NT2/D1 (cell line): ENCODE measurements at places on chromosomes 16 and 17.

DNA sequence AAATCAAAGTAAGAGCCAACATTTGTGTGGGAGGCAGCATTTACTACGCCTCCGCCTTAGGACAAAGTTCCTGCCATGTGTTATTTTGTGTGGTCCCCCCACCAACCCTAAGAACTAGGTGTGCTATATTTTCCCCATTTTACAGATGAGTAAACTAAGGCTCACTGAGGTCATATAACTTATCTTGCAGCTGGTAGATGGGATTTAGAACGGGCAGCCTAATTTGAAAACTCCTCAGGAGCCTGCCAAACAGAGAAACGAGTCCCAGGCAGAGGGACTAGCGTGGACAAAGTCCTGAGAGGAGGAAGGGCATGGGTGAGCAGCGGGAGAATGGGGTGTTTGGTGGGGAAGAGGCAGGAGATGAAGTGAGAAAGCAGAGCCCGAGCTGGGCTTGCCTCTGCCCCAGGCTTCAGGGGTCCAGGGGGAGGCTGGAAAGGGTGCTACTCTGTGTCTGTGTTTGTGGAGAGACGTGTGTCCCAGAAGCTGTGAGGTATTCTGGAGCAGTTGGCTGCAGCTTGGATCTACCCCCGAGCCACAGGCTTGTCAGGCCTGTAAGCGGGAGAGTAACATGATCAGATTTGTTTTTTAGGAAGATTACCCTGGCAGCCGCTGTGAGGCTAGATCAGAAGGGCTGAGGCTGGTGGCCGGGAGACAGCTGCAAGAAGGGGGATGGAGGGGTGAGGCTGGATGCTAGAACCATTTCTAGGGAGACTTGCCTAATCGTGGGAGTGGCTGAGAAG is 5.0 kb downstream of the MLLT6 start:
- no peak for DNase-seq

DNA sequence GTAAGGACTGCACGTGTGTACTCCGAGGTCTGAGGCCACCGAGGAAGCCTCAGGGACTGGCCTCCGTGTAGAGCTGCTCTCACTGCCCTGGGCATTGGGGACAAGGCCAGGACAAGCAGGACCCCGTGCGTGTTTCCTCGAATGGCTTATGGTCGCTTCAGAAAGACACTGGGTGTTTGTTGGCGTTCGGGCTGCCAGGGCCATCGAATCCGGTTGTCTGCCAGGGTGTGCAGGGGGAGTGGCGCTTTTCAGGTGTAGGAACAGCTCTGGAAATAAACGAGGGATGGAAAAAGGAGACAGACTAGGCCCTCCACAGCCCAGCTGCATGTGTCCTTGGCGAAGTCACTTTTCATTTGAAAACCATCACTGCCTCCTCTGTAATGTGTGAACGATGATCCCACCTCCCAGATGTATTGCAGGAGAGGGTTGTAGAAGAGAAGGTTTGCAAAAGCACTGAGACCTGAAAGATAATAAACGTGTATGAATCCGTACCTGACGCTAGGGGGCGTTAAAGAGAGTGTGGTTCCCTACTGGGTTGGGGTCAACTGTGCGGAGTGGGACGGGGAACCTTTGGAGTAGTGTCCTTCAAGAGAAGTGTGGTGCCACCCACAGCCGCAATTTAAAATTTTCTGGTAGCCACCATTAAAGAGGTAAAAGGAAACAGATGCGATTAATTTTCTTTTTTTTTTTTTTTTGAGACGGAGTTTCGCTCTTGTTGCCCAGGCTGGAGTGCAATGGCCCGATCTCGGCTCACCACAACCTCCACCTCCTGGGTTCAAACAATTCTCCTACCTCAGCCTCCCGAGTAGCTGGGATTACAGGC is 2.1 kb upstream of the ZSCAN10 start:
- DNase-seq = no peak

GRCh38 chr16:75983741-75984381 is 257.6 kb upstream of the CPHXL start:
- no peak for DNase-seq

DNA sequence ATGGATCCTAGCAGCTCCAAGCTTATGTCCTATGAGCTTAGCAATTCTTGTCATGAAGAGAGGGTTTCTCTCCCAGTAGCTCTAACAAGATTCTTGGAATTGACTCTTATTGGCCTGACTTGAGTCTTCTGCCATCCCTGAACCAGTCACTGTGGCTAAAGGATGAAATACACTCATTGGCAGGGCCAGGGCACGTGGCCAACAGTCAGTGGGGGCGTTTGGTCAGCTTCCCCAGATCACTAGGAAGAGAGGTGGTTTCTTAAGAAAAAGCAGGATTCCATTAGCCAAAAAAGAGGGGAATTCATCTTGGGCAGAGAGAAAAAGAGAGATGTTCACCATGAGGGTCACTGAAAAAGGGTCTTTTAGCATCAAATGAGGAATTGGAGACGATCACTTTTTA is 363.2 kb downstream of the SNX29 start:
- no peak for DNase-seq

DNA sequence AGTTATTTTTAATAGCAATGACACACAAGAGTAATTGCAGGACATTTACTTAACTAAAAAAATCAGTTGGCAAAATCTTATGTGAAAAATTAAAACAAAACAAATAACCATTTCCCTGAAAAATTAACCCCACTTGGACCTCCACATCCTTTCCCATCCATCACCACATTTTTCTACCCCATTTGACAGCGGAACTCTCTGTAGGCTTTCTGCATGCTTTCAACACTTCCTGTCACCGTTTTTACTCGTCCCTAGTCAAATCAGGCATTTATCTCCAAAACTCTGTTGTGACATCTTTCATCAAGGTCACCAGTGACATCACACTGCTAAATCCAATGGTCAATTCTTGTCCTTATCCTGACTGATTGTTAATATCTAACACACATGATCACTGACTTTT is 27.5 kb downstream of the KCNJ16 start:
- no peak for DNase-seq

GRCh38 chr17:16106161-16106891 is 106.7 kb downstream of the TTC19 start:
- no peak for DNase-seq

GRCh38 chr17:57442401-57442823 is 186.1 kb downstream of the MSI2 start:
- DNase-seq = no peak

GRCh38 chr17:3761036-3761917 is 37.6 kb downstream of the HASPIN start:
- DNase-seq = no peak

- no peak for DNase-seq
Measured at GRCh38 chr17:32626379-32626791, 139.6 kb downstream of the CDK5R1 start.

- no peak for DNase-seq
Measured at GRCh38 chr17:82021107-82021899, 1.4 kb downstream of the CENPX start.

DNA sequence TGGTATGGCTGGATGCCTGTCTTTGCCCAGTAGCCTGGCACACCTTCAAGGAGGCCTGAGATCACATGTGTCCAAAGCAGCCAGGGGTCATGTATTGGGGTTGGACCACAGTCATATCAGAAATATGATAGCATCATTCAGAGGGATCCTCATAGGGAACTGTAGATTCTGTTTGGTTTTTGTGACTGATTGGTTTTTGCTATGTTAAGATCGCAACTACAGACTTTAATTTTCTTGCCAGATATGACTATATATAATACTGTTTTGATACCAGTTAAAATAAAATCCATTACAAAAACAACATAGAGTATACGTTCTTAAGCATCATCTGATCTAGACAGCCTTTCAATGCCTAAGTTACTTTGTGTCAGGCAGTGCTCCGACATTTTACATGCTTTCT is 11.8 kb upstream of the SMPD3 start:
- no peak for DNase-seq

- DNase-seq = no peak
Measured at GRCh38 chr17:4477255-4477791, 21.4 kb upstream of the SPNS2 start.

DNA sequence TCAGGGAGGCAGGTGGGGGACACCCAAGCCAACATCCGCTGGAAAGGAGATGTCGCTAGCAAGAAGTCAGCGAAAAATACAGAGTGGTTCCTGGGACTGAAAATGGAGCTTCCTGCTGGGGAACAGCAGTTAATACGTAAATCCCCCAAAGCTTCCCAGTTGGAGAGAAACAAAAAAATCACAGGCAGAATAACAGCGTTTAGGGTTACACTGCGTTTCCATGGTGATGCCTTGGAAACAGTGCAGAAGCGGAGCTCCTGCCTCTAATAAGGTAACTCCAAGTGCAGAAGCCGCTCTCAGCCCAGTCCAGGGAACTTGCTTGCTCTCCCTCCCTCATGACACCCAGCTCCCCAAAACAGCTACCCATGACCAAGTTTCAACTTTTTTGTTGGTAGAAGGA is 73.4 kb downstream of the PLD6 start:
- DNase-seq = no peak

- DNase-seq = no peak
Measured at GRCh38 chr16:84421081-84421937, 53.0 kb downstream of the ATP2C2 start.

- no peak for DNase-seq
Measured at GRCh38 chr16:23104032-23104955, 45.0 kb downstream of the USP31 start.

- DNase-seq = no peak
Measured at GRCh38 chr16:71711789-71712188, 12.7 kb downstream of the PHLPP2 start.

- no peak for DNase-seq
Measured at GRCh38 chr17:21146362-21147015, 19.7 kb downstream of the DHRS7B start.

DNA sequence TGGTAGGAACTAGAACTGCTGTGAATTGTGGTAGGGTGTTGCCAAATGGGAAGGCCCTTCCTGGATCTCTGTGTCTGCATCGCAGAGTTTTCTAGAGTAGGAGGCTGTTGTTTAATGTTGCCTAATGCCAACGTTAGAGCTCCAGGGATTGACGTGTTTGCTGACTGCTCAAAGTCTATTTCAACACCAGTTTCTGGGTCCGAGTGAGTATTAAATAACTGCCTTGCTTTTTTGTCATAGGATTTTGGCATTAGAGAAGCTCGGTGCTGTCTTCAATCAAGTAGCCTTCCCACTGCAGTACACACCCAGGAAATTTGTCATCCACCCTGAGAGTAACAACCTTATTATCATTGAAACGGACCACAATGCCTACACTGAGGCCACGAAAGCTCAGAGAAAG is 40.0 kb downstream of the SF3B3 start:
- no peak for DNase-seq

GRCh38 chr16:87327798-87328495 is 10.8 kb upstream of the C16orf95 start:
- DNase-seq = no peak

- DNase-seq = no peak
Measured at GRCh38 chr17:79648181-79648831, 37.5 kb upstream of the RBFOX3 start.

GRCh38 chr17:46772475-46773220 is 45.8 kb downstream of the WNT3 start:
- peak; percentile 72 for DNase-seq

GRCh38 chr16:28104404-28104803 is 40.9 kb upstream of the GSG1L start:
- no peak for DNase-seq

GRCh38 chr17:30905742-30906100 is 317 bp downstream of the TEFM start:
- DNase-seq = no peak

GRCh38 chr17:36768394-36768793 is 167.0 kb downstream of the MRM1 start:
- no peak for DNase-seq

GRCh38 chr17:40219594-40220338 is 662 bp downstream of the WIPF2 start:
- no peak for DNase-seq

- DNase-seq = no peak
Measured at GRCh38 chr17:79118924-79119323, 44.3 kb downstream of the ENGASE start.

DNA sequence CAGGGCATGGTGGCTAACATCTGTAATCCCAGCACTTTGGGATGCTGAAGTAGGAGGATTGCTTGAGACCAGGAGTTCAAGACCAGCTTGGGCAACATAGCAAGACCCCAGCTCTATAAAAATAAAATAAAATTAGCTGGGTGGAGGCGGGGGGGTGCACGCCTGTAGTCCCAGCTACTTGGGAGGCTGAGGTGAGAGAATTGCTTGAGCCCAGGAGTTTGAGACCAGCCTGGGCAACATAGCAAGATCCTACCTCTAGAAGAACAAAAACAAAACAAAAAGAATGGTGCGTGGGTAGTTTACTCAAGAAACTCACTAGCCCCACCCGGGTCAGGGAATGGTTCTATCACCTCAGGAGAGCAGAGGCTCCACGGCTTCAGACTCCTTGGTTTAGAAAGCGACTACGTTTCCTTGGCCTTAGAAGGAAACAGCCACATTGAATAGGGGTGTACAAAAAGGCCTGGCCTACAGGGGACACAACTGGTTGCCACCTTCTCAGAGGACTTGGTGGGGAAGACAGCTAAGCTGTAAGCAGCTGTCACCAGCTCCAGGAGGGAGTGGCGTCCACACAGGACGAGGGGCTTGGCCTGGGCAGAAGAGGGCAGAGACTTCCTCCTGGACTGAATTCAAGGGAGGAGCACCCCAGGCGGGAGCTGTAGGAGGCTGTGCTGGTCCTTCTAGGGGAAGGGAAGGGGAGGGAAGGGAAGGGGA is 716 bp downstream of the TK1 start:
- DNase-seq = no peak

- DNase-seq = no peak
Measured at GRCh38 chr16:24729951-24730815, 732 bp downstream of the TNRC6A start.

- DNase-seq = no peak
Measured at GRCh38 chr17:57455063-57455914, 199.0 kb downstream of the MSI2 start.

GRCh38 chr16:19179546-19180490 is 11.8 kb downstream of the SYT17 start:
- DNase-seq = peak; percentile 48

DNA sequence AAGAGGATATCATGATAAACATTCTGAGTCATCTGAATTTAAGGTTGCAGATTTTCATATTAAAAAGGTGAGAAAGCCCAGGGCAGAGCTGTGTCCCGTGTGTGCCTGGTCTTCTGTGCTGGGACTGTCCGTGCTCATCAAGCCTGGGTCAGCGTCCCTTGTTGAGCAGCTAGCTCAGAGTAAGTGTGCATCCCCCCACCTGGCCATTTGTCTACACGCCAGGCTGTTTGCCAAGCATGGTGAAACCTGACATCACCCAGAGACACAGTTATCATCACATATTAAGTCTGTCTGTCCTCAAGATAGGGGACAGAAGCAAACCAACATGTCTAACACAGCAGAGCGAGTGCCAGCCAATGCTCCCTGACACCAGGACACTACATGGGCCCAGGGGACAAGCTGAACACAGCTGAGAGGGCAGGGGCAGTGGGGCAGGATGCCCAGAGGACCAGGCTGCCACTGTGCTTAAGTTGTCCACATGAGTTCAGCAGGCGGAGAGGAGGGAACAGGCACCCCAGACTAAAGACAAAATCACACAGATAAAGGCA is 57.9 kb upstream of the CNEP1R1 start:
- DNase-seq = no peak

DNA sequence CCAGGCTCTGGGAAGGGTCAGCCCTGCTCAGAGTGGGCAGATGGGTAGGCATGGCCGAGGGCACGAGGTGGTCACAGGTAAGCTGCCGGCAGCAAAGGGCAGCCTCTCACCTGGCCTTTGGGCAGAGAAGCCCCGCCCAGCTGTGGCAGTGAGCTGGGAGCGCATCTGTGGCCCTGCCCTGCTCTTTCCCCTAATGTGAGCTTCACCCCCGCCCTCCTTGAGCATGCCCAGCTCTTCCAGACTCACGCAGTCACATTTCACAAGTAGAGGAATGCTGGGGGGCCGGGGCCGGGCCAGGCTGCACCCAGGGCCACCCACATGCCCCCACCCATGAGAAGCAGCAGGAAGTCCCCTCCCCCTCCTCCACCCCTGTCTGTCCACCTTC is 40.7 kb upstream of the SLC38A10 start:
- DNase-seq = no peak
